Activated T-helper 2 cell treated with anti-CD3 and anti-CD28 coated beads, Interferon-gamma antibody, Interleukin-2, Interleukin-4, amounts not matched to agents 10 μg/mL and 5 μg/mL and 100 μg/mL, durations not matched to agents 14 hours and 24 hours and 36 hours (primary cell): ENCODE measurements at places on chromosomes 1 and 21.

- peaks cover 4% of the 10 kb centered on the region for H3K4me1 ChIP-seq
- H3K27ac ChIP-seq: peak overlapping the region; percentile 80
- H3K36me3 ChIP-seq: peaks cover 2% of the 10 kb centered on the region
- H3K27me3 ChIP-seq: peaks cover 3% of the 10 kb centered on the region
- H3K4me3 ChIP-seq: peak overlapping the region; percentile 82
Measured at GRCh38 chr1:20507248-20507563, 745 bp downstream of the MUL1 start.

DNA sequence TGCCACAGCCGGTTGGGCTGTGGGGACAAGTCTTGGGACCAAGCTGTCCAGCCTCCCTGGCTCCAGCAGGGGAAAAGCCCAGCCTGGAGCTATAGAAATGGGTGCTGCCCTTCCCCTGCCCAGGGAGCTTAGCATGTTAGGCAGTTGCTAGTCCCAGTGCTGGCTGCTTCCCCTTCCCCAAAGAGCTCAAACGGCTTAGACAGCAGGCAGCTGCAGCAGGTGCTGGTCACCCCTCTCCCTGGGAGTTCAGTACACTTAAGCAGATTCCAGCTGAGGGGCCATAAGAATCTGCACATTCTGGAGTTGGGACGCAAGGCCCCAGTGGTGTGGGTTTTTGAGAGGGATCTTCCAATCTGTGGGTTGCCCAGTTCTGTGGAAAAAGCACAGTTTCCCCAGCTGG is 11.1 kb upstream of the REG4 start:
- peaks cover 3% of the 10 kb centered on the region for H3K4me1 ChIP-seq
- H3K36me3 ChIP-seq: no peaks in the 10 kb centered on the region
- DNase-seq: no peak
- H3K27ac ChIP-seq: no peak overlapping the region
- no peak overlapping the region for H3K4me3 ChIP-seq

- no peaks in the 10 kb centered on the region for H3K36me3 ChIP-seq
- H3K27ac ChIP-seq: no peak overlapping the region
- peaks cover 19% of the 10 kb centered on the region for H3K27me3 ChIP-seq
- DNase-seq: no peak
- H3K4me3 ChIP-seq: no peak overlapping the region
Measured at GRCh38 chr1:205856433-205856832, 6.5 kb upstream of the PM20D1 start.

GRCh38 chr1:209616366-209617046 is 33.0 kb downstream of the CAMK1G start:
- H3K36me3 ChIP-seq: peaks cover 4% of the 10 kb centered on the region
- H3K4me1 ChIP-seq: peaks cover 2% of the 10 kb centered on the region
- H3K27ac ChIP-seq: no peak overlapping the region
- no peaks in the 10 kb centered on the region for H3K27me3 ChIP-seq

GRCh38 chr1:1132042-1132950 is 16.4 kb upstream of the C1orf159 start:
- H3K36me3 ChIP-seq: no peaks in the 10 kb centered on the region
- H3K27ac ChIP-seq: no peak overlapping the region
- no peak for DNase-seq
- H3K4me3 ChIP-seq: no peak overlapping the region
- H3K27me3 ChIP-seq: no peaks in the 10 kb centered on the region

- H3K27ac ChIP-seq: no peak overlapping the region
- H3K27me3 ChIP-seq: no peaks in the 10 kb centered on the region
- no peak for DNase-seq
- H3K36me3 ChIP-seq: peaks cover 76% of the 10 kb centered on the region
- H3K4me1 ChIP-seq: no peaks in the 10 kb centered on the region
- no peak overlapping the region for H3K4me3 ChIP-seq
Measured at GRCh38 chr1:202728951-202729350, 18.7 kb upstream of the SYT2 start.

DNA sequence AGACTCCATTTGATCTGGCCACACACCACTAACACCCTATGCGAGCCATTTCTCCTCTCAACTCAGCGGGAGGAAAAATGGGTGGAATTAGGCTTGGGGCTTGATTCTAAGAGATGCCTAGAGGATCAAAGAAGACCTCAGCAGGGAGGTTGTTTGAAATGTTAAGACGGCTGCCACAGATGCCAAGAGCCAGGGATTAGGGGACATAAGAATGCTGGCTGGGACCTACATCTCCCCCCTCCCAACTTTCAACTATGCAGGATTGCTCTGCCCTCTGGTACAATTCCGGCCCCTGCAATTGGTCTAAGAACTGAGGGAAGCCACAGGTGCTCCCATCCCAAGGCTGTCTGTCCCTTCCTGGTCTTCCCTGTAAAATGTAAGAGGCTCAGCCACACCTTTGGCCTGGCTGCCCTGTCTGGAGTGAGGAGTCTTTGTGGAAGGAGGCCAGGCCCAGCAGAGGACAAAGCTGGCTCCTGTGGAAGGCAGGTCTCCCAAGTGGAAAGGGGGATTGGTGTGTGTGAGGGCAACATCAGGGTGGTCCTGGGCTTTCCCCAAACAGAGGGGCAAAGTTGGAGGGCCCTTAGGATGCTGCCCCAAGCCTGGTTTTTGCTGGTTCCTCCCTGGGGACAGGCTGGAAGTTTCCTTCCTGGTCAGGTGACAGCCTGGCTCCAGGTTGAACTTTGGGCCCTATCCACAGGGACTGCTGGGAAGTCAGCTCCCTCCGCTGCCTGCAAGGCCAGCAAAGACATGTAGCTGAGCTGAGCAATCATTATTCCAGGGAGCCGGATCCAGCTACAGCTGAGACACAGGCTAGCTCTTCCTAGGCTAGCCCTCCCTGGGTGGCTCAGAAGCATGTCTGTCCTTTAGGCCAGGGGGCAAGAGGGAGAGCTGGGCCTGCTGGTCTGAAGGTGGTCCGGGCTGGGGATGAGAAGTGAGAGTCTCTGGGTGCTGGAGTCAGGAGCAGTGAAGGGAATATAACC is 34.5 kb upstream of the SYNC start:
- no peaks in the 10 kb centered on the region for H3K36me3 ChIP-seq
- H3K27me3 ChIP-seq: peaks cover 16% of the 10 kb centered on the region
- DNase-seq: no peak
- H3K4me1 ChIP-seq: no peaks in the 10 kb centered on the region
- H3K27ac ChIP-seq: no peak overlapping the region

DNA sequence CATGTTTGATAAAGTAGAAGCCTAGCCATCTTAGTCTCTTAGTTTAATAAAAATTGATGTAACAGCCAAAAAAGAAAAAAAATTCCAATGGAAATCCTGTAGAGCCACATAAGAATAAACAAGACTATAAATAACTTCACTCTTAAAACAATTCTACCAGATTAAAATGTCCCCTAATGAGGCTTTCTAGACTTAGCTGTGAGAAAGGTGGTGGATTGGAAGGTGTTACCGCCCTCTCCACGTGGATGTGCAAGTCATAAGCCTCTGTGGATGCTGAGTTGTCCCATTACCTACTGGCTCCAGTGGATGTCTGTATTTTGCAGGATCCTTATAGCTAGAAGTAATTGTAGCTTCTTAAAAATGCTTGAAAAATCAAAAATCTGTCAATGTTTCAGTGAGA is 14.6 kb downstream of the LCA5L start:
- H3K27me3 ChIP-seq: peaks cover 14% of the 10 kb centered on the region
- H3K27ac ChIP-seq: no peak overlapping the region
- no peak for DNase-seq
- H3K36me3 ChIP-seq: no peaks in the 10 kb centered on the region
- no peaks in the 10 kb centered on the region for H3K4me1 ChIP-seq

DNA sequence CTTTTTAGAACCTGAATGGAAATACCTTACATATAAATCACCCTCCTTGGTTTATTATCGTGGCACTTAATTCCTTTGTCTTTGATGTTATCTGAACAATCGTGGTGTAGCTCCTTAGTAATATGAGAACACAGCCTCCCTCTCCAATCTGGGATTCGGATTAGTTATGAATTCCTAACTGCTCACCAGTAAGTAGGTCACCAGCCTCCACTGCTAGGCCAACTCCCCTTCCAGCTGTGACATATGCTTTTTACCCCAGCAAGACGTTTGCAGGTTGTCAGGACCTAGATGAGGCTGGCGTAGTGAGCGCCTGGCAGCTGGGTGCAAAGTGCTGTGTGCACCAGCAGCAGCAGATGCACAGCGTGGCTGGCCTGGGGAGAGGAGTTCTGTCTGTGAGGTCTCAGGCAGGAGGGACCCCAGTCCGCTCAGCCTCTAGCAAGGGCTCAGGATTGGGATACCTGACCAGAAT is 38.2 kb downstream of the NTPCR start:
- H3K27me3 ChIP-seq: no peaks in the 10 kb centered on the region
- no peak overlapping the region for H3K4me3 ChIP-seq
- no peaks in the 10 kb centered on the region for H3K4me1 ChIP-seq
- no peak for DNase-seq

DNA sequence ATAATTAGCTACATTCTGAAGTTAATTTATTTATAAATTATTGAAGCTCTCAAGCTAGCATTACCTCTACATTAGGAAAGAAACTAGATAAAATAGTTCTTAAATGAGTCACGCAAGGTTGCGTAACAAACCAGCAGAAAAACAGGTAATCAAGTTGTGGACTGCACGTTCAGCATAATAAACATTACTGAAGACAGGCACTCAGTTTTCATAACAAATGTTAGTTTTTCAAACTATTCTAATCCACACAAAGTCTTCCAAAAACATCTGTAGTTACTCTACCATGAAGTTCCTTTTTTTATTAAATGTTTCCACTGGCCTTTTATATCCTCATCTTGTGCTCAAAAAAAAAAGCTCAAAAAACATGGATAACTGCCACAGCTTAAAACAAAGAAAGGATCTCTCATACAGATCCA is 1.3 kb downstream of the TOR1AIP2 start:
- H3K36me3 ChIP-seq: peaks cover 39% of the 10 kb centered on the region
- peak overlapping the region; percentile 61 for H3K27ac ChIP-seq
- H3K4me1 ChIP-seq: peaks cover 41% of the 10 kb centered on the region
- no peaks in the 10 kb centered on the region for H3K27me3 ChIP-seq
- DNase-seq: no peak
- peak overlapping the region; percentile 88 for H3K4me3 ChIP-seq

GRCh38 chr1:55623311-55623710 is 408.1 kb upstream of the USP24 start:
- no peaks in the 10 kb centered on the region for H3K27me3 ChIP-seq
- H3K4me1 ChIP-seq: no peaks in the 10 kb centered on the region
- no peaks in the 10 kb centered on the region for H3K36me3 ChIP-seq
- DNase-seq: no peak
- no peak overlapping the region for H3K27ac ChIP-seq

DNA sequence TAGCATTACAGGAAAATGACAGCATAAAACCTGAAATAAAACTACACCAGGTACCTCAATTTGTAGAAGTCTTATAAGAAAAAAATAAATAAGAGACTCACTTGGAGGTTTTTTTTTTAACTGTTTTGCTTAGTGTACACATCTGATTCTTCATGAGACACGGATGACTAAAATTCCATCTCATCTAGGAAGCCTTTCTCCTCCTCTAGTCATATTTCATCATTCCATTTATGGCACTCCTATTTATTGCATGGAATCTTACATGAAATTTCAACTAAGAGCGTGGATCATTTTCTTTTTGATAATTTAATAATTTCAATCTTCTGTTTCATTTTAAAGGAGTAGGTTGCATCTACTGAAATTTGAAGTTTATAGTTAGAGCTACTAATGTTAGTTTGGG is 1.6 kb upstream of the PTGS2 start:
- peaks cover 18% of the 10 kb centered on the region for H3K4me1 ChIP-seq
- peak overlapping the region; percentile 66 for H3K4me3 ChIP-seq
- no peak for DNase-seq
- peaks cover 60% of the 10 kb centered on the region for H3K27me3 ChIP-seq
- H3K36me3 ChIP-seq: peaks cover 21% of the 10 kb centered on the region

- H3K4me1 ChIP-seq: no peaks in the 10 kb centered on the region
- H3K36me3 ChIP-seq: no peaks in the 10 kb centered on the region
- no peak overlapping the region for H3K4me3 ChIP-seq
- no peak for DNase-seq
- no peaks in the 10 kb centered on the region for H3K27me3 ChIP-seq
- H3K27ac ChIP-seq: no peak overlapping the region
Measured at GRCh38 chr21:39633770-39634181, 21.0 kb downstream of the B3GALT5 start.

DNA sequence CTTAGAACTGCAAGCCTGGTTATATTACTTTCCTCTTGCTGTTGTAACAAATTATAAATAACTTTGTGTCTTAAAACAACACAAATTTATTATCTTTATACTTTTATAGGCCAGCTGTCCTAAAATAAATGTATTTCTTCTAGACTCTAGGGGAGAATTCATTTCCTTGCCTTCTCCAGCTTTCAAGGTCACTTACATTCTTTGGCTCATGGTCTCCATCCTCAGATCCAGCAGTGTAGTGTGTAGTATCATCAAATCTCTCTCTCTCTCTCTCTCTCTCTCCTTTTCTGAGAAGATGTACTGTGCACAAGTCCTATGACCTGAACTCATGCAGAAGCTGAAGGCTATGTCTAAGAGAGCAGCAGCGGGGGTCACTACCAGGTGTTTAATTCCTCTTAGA is 1510.6 kb downstream of the MRPL39 start:
- H3K36me3 ChIP-seq: no peaks in the 10 kb centered on the region
- no peak for DNase-seq
- no peaks in the 10 kb centered on the region for H3K4me1 ChIP-seq
- H3K27me3 ChIP-seq: no peaks in the 10 kb centered on the region

GRCh38 chr1:168319691-168320090 is 39.0 kb downstream of the TBX19 start:
- DNase-seq: no peak
- H3K27me3 ChIP-seq: no peaks in the 10 kb centered on the region
- H3K36me3 ChIP-seq: peaks cover 35% of the 10 kb centered on the region
- no peak overlapping the region for H3K4me3 ChIP-seq
- H3K4me1 ChIP-seq: peaks cover 46% of the 10 kb centered on the region

DNA sequence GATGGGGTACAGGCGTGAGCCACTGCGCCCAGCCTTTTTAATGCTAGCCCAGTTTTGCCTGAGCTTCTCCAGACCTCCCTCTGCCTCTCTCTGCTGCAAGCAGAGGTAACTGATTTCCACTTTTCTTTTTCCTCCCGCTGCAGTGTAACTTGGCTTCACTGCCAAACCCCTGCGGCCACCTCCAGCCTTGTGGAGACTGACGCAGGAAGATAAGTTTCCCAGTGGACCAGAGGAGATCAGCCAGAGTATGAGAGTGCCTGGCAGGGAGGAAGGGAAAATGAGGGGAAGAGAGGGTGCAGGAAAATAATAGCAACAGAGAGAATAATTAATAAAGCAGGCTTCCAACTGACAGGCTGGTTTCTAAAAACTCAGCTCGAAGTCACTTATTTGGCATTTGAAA is 143.7 kb downstream of the PCNX2 start:
- no peak overlapping the region for H3K4me3 ChIP-seq
- H3K27me3 ChIP-seq: no peaks in the 10 kb centered on the region
- no peaks in the 10 kb centered on the region for H3K4me1 ChIP-seq
- DNase-seq: no peak

DNA sequence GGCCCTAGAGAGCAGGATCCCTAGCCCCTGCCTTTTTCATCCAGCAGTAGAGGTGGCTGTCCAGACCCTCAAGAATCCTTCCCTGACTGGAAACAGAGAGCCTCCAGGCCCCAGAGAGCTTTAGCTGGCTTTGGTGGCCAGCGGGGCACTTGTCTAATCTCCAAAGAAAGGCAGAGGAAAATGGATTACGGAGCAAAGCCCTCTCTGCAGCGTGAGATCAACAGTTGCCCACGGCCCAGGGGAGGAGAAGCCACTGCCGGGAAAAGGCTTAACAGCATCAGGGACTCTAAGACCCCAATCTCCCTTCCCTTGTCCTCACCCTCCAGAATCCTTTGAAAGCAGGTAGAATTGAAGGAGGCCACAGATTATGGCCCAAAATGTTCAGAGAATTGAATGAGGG is 35.8 kb upstream of the GRIK3 start:
- no peak for DNase-seq
- no peaks in the 10 kb centered on the region for H3K4me1 ChIP-seq
- peaks cover 2% of the 10 kb centered on the region for H3K27me3 ChIP-seq
- H3K4me3 ChIP-seq: no peak overlapping the region
- H3K36me3 ChIP-seq: no peaks in the 10 kb centered on the region
- no peak overlapping the region for H3K27ac ChIP-seq
